ENCODE measurements at places on chromosomes 2 and 18.

GRCh38 chr18:73147590-73147989, 279.8 kb upstream of the NETO1 start:
- no peak for DNase-seq

- DNase-seq = no peak
These were observed 2.9 kb downstream of the ARPC2 start for GRCh38 chr2:218219934-218220333.

DNA sequence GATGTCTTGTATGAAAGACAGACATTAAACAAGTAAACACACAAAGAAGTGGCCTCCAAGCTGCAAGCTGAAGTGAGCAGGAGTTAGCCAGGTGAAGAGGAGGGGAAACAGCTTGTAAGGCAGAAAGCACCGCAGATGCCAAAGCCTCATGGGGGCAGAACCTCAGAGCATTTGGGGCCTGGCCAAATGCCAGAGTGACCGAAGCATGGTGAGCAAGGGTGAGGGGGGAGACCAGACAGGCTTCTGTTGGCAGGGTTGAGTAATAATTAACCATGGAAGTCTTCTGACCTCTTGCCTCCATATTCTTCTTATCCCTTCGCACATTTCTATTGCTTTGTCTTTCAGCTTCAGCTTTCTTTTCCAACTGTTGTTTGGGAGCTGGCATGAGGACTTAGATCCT, 5.6 kb downstream of the QPCT start:
- no peak for DNase-seq

DNA sequence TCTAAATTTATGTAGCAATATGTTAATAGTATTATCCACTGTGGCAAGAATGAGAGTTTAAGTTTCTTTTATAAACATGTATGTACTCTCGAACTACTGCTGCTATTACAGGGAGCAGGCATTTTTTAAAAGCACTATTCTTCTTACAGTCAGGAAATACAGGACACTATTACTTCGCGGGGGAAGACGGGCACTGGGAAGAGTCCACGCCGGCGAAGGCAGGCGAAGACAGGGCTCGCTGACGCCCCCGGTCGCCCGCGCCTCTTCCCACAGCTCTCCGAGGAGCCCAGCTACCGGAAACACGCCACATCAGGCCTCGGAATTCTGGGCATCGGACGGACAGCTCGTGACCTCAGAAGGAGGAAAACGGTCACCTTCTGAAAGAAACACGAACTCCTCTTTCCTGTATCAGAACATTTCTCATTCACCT, 90.2 kb downstream of the FAM161A start:
- DNase-seq = no peak

DNA sequence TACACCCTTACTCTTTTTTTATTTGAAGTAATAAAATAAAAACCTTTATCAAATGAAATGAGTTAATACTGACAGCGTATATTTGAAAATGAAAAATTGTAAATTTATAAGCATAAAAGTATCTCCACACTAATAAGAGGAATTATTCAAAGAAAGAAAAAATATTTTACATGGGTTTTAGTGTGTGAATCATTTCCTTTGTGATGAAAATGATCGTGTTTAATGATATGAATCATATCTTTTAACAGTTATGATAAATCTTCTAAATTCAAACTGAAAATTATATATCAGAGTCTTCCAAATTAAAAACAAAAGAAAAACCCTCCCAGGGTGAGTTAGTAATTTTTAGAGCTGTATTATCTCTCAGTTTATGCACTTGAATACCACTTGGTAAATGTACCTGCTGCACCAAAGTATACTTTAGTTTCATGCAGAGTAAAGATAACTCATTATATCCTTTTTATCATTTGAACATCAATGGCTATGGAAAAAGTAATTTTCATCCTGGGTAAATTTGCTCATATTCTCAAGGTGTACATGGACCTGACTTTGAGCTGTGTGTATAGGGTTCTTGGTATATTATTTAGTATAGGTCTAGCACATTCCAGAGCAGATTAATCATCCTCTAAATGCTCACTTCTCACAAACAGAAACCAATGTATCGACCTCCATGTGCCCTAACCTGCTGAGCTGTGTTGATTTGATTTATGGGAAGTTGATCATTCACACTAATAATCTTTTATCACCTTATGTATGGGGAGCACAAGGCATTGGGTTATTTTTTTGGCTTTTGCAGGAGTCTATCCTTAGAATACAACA, 98.7 kb upstream of the VWC2L start:
- DNase-seq = no peak

- no peak for DNase-seq
These were observed 30.8 kb downstream of the TWSG1 start for GRCh38 chr18:9365406-9365805.

- no peak for DNase-seq
These were observed 149.8 kb downstream of the ACTR3 start for GRCh38 chr2:114039677-114040076.

DNA sequence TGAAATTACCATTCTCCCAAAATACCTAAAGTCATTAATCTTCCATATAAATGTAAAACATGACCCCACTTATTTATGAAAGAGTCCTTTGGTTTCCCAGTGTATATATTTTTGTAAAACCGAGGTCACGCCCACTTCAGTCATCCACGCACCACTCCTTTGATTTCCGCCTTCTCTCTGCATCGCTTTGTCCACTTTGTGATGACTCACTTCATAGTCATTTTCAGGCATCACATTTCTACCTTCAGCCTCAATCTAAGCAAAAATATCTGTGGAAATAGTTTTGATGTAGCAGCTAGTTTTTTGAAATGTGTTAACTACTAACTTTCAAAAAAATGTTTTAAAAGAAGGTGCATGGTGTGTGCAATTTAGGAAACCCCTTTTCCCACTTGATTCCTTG, 793.5 kb upstream of the SOX11 start:
- no peak for DNase-seq

All from activated CD4-positive, alpha-beta T cell treated with anti-CD3 and anti-CD28 coated beads, Interleukin-2, amount 50 U/mL, for 48 hours (primary cell).